ENCODE measurements at places on chromosomes 16 and 17.

DNA sequence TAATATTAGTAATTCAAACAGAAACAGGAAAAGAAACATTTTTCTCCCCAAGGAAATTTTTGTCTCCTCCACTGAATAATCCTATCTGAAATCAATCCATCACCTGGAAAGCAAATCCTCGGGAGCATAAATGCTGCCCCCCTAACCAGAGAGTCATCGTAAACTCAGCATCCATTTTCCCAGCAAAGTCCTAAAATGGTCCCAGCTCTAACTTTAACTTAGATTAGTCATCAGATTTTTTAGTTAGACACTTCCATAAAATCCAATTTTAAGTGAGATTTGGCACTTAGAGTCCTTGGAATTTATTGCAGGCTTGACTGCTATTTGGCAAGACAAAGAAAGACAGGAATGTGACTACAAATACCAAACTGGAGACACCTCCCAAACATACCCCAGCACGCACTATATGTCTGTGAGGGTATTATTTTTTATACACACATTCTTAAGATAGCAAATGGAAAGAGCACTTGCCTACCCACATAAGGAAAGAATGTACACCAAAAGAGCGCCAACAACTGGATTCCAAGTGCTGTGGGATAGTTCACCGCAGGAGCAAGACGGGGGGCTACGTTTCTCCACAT lies 15.4 kb downstream of the SCO1 start:
- no peak for DNase-seq

DNA sequence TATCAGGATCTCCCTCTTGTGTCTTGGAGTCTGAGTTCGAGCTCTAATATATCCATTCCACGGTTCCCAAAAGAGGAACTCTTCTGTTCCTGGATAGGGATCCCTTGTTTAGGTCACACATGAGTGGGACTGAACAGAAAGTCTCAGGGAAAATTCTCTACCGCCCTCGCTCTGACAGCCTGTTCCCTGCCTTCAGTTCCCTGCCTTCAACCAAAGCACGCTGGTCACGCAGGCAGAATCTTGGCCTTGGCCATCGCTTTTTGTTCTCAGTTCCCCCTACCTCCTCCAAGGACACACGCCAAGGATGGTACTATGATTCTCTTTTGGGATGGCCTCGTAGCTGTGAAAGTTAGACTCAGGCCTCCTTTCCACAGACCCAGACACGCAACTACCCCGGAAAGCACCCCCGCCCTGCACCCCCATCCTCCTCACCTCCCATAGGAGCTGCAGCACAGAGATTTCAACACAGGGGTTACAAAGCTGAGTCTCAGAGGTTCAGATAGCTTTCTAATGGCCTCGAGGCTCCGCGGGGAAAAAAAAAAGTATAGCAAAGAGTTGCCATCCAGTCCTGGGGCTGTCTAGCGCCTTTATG lies 1.5 kb upstream of the SHISA6 start:
- DNase-seq: no peak

DNA sequence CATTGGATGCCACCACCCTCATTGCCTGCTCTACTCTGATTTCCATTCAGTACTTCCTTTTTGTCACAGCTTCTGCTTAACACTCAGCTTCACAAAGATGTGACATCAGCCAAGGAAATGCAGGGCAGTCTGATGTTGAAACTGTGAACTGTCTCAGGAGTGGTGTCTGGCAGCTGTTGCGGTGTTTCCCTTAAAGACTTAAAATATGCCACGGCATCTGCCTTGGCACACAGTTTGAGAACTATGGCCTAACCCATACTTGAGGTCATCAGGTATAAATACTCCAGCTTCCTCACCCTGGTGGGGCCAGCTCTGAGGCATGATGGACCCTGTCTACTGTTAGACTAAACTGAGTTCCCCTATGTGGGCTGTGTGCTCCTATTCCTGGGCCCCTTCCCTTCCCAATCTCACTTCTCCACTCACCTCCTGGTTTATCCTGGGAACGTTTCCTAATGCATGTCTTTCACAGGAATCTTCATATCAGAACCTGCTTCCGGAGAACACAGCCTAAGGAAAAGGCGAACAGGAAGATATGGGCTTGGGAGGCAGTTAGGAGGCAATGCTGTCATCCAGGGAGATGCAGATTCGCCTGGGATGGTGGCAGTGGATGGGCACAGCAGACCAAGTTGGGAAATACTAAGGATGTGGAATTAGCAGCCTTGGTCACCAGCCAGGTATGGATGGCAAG lies 96.5 kb downstream of the WSCD1 start:
- DNase-seq: no peak

GRCh38 chr17:75778861-75779249 lies 5.8 kb upstream of the UNK start:
- no peak for DNase-seq

DNA sequence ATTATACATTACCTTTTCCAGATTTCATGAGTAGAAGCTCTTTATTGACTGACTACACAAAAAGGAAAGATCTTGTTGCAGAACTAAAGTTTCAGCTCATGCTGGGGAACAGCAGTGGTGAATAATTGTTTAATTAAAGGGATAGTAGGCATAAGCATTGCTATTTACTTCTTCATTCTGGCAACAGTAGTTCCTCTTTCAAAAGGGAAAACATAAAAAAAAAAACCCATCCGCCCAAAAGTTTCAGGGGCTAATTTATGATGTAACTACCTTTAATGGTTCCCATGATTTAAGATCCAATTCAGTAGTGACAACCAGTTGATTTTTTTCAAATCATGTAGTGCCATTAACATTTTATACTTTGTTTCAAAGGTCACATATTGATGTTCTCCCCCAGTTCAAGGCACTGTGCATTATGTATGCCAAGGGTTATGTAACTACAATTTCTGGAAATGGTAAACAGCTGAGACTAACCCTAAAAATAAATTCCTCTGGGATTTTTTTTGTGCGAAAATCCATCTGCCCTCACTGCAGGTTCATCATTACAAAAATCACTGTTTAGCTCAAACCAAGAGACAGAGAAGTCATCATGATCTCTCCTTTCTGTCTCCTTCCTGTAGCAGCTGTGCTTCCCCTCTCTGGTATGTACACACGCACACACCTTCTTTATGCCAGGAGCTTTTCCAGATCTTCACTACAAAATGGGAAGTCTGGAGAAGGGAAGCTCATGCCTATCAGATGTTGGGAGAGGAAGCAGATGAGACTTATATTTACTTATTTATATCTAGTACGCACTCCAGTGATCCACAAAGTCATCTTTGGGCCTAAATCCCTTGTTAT lies 2.2 kb upstream of the PHLPP2 start:
- no peak for DNase-seq

DNA sequence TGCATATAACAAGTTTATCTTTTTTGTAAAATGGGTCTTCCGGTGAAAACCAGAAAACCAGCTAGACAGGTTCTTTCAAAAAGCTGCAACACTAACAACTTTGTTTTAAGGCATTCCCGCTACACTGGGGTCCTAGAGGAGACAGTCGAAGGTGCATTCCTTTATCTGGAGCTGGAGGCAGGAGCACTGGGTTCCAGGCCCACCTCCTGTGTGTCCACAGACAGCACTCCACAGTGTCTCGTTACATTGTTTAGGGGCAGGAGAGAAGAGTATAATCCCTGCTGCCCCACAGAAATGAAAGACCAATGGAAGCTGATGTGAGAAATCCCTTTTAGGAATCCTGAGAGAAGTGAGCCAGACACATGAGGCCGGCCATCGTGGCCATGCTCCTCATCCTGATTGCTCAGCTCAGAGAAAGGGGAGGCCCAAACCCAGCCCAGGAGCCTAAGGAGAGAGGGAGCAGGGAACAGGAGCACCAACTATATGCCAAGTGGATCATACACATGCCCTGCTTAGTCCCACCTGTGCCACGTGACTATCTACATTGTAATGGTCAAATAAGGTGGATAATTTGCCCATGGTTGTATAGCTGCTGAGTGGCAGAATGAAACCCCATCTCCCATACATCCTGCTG lies 59.5 kb downstream of the CCDC182 start:
- DNase-seq: no peak

GRCh38 chr17:34637041-34637547 lies 57.7 kb downstream of the TMEM132E start:
- no peak for DNase-seq

GRCh38 chr17:76309461-76309860 lies 1.4 kb upstream of the QRICH2 start:
- no peak for DNase-seq

DNA sequence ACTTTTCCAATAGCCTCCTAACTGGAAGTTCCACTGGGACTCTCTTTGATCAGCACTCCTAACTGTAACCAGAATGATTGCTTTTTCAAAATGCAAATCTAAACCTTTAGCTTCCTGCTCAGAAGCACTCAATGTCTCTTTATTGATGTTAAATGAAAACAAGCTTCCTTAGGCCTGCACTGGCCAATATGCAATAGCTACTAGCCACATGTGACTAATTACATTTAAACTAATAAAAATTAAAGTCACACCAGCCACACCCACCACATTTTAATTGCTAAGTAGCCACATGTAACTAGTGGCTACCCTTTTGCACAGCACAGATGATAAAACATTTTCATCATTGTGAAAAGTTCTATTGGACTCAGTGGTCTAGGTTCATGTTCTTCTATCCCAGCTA lies 31.8 kb downstream of the FAM20A start:
- no peak for DNase-seq

GRCh38 chr17:74452033-74452840 lies 14.2 kb upstream of the CD300A start:
- no peak for DNase-seq

DNA sequence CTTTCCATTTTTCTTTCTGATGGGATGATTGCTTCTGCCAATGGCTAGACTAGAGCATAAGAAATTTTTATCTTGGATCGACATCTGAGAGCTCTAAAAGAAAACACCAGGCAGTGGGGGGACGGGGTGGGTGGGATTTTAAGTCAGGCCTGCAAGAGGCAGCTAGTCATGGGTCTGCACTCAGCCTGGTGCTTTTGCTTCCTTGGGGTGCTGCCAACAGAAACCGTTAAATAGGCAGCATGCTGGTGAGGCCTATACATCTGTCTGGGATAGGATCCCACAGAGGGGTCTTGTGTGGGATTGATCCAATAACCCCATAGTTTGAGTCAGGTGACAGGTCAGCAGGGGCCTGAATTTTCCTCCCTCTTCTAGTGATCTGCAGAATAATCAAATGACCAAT lies 26.9 kb downstream of the ZNRF1 start:
- no peak for DNase-seq
